Activated CD4-positive, alpha-beta T cell treated with anti-CD3 and anti-CD28 coated beads, Interleukin-2, amount 10 ng/mL, durations not matched to agents 7 days and 5 days (primary cell): ENCODE measurements at places on chromosomes 11 and 22. TPM values are rescaled to one million over a fixed set of nuclear protein-coding genes. Genes with fewer than 3 reads are reported as not detected.

- H3K36me3 ChIP-seq, result peaks cover 17% of the 10 kb centered on the region
- no peak within 1 kb of the TSS for H3K4me3 ChIP-seq
- peaks cover 4% of the 10 kb centered on the region for H3K4me1 ChIP-seq
- no peaks in the 10 kb centered on the region for H3K27me3 ChIP-seq
- H3K27ac ChIP-seq, result peak within 1 kb of the TSS; percentile 67
These were observed at the start of gene SMTNL1 for GRCh38 chr11:57536947-57537619. SMTNL1 (plus strand) TSS chr11:57537595; CDS start chr11:57542643, 5,048 bp downstream.

- H3K27me3 ChIP-seq, result no peaks in the 10 kb centered on the region
- H3K4me1 ChIP-seq, result peaks cover 74% of the 10 kb centered on the region
- peak overlapping the region; percentile 74 for H3K27ac ChIP-seq
- peak overlapping the region; percentile 59 for H3K4me3 ChIP-seq
- H3K36me3 ChIP-seq, result peaks cover 60% of the 10 kb centered on the region
These were observed 11.1 kb downstream of the PPP6R3 start for GRCh38 chr11:68471360-68472340.

DNA sequence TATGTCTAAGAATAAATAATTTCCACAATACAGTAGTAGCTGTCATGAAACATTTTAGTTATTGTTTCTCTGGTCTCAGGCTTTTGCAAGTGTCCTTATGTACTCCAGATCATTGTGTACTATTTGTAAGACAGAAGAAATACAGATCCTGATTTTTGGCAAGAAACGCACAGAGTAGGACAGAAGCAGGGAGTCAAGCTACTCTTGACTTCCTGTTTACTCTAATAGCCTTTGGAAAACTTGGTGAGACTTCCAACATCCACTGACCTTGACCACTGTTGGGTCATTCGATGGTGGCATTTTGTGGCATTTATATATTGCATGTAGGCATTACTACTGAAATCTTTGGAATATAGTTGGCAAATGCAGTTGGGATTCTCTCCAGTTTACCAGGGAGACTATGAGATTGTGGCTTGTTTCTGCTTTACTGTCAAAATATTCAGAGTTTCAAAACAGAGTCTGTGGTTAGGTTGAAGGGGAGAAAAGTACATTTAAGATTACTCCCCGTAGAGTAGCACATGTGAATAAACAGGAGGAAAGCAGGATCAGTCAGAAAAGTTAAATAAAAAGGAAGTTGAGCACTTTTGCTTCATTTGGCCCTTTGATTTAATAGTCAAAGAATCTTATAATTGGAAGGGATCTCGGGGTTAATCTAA is 726.1 kb upstream of the CCDC90B start:
- no peak overlapping the region for H3K4me3 ChIP-seq
- H3K36me3 ChIP-seq, result no peaks in the 10 kb centered on the region
- no peak for DNase-seq

DNA sequence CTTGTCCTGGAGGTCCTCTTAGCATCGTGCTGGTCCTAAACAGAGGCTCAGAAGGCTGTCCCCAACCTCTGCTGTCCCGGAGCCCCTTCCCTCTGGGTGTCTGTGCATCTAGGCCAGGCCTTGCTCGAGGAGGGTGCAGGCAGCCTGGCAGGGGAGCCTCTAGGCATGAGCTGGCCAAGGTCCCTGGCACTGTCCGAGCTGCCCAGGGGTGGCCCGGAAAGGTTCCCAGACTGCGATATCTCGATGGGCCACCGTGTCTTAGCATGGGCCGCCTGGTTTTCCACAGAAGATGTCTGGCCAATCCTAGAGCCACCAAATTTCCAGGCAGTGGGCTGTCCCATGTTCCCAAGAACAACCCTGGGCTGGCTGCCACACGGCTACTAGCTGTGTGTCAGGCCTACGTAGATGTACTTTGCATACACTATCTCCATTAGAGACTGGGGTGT is 24.6 kb upstream of the SMIM38 start:
- H3K36me3 ChIP-seq, result no peaks in the 10 kb centered on the region
- no peak for DNase-seq
- no peaks in the 10 kb centered on the region for H3K27me3 ChIP-seq
- H3K4me3 ChIP-seq, result no peak overlapping the region

DNA sequence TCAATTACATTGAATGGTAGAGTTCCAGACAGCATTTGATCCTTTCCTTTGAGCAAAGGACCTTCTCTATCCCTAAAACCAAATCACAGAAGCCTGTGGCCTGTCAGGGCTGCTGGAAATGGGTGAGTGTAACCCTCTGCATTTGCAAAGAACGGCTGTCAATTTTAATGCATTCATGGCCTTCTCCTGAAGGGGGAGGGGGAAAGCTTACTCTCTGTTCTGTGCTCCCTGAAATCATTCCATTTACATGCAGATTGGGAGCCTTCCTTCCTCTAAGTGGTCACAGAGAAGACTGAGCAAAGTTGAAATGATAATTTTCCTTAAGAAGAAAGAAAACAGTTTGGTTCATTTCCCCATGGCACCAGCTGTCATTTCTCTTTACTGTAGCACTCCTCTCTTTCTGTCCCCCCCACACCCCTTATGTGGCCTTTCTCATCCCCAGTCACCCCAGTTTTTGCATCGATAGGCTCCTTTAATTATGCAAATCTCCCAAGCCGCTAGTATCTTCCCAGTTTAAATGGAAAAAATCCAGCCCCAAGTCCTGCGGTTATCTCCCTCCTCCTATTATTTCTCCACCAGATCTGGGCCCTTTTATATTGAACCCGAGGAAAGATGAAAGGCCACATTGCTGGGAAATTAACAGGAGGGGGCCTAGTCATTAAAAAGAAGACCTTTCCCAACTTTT is 109.4 kb upstream of the KIRREL3 start:
- no peak for DNase-seq
- H3K27ac ChIP-seq, result no peak overlapping the region
- H3K36me3 ChIP-seq, result no peaks in the 10 kb centered on the region
- H3K4me3 ChIP-seq, result no peak overlapping the region
- H3K27me3 ChIP-seq, result no peaks in the 10 kb centered on the region

GRCh38 chr11:117420598-117420997 is 92.9 kb downstream of the CEP164 start:
- no peaks in the 10 kb centered on the region for H3K4me1 ChIP-seq
- no peak overlapping the region for H3K27ac ChIP-seq
- no peak for DNase-seq
- no peak overlapping the region for H3K4me3 ChIP-seq

- peaks cover 29% of the 10 kb centered on the region for H3K4me1 ChIP-seq
- no peak overlapping the region for H3K27ac ChIP-seq
- peaks cover 3% of the 10 kb centered on the region for H3K27me3 ChIP-seq
- H3K36me3 ChIP-seq, result peaks cover 3% of the 10 kb centered on the region
- DNase-seq, result no peak
- H3K4me3 ChIP-seq, result no peak overlapping the region
These were observed 30.6 kb downstream of the PRCP start for GRCh38 chr11:82869657-82870056.

- H3K4me3 ChIP-seq, result no peak overlapping the region
- peaks cover 16% of the 10 kb centered on the region for H3K36me3 ChIP-seq
- H3K27me3 ChIP-seq, result no peaks in the 10 kb centered on the region
- H3K27ac ChIP-seq, result no peak overlapping the region
These were observed 20.9 kb downstream of the SERGEF start for GRCh38 chr11:17991783-17992433.

- no peak overlapping the region for H3K27ac ChIP-seq
- no peak for DNase-seq
- peaks cover 45% of the 10 kb centered on the region for H3K4me1 ChIP-seq
These were observed 37.4 kb downstream of the CTNND1 start for GRCh38 chr11:57798905-57799559.

- no peak for DNase-seq
- H3K4me1 ChIP-seq, result no peaks in the 10 kb centered on the region
- H3K27ac ChIP-seq, result no peak overlapping the region
- H3K36me3 ChIP-seq, result no peaks in the 10 kb centered on the region
- H3K4me3 ChIP-seq, result no peak overlapping the region
These were observed 96.6 kb upstream of the SEZ6L start for GRCh38 chr22:26072621-26073020.

- no peak overlapping the region for H3K27ac ChIP-seq
- no peak overlapping the region for H3K4me3 ChIP-seq
- H3K36me3 ChIP-seq, result no peaks in the 10 kb centered on the region
- H3K27me3 ChIP-seq, result peaks cover 2% of the 10 kb centered on the region
- DNase-seq, result no peak
These were observed 346.4 kb upstream of the B3GAT1 start for GRCh38 chr11:134758342-134758931.

GRCh38 chr22:44630826-44631225 is 71.2 kb upstream of the PRR5 start:
- peaks cover 6% of the 10 kb centered on the region for H3K4me1 ChIP-seq
- H3K27me3 ChIP-seq, result peaks cover 4% of the 10 kb centered on the region
- no peaks in the 10 kb centered on the region for H3K36me3 ChIP-seq
- no peak overlapping the region for H3K4me3 ChIP-seq
- H3K27ac ChIP-seq, result no peak overlapping the region

DNA sequence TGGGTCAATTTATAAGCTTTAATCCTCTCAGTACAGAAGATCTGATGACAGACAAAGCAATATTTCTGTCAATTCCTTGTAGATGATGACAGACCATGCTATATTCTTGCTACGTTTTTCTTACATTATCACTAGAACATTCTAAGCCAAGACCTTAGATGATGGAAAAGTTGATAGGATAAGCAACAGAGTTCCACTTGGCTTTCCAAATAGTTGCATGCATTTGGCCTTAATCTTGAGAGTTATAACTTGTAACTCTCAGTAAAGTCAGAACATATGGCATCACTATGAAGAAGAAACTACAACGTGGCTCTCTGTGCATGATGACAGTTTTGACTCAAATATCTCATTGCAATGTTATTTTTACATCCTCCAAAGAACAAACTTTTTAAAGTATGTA is 544.3 kb upstream of the LRRC4C start:
- no peak for DNase-seq
- no peak overlapping the region for H3K27ac ChIP-seq
- no peaks in the 10 kb centered on the region for H3K4me1 ChIP-seq

GRCh38 chr11:48228761-48229160 is 12.2 kb downstream of the OR4B1 start:
- H3K4me1 ChIP-seq, result no peaks in the 10 kb centered on the region
- H3K27me3 ChIP-seq, result peaks cover 1% of the 10 kb centered on the region
- no peaks in the 10 kb centered on the region for H3K36me3 ChIP-seq
- no peak overlapping the region for H3K27ac ChIP-seq
- DNase-seq, result no peak

- peaks cover 14% of the 10 kb centered on the region for H3K4me1 ChIP-seq
- no peak overlapping the region for H3K4me3 ChIP-seq
- no peak for DNase-seq
- H3K27me3 ChIP-seq, result peaks cover 8% of the 10 kb centered on the region
- H3K36me3 ChIP-seq, result no peaks in the 10 kb centered on the region
These were observed 25.3 kb downstream of the SHANK3 start for GRCh38 chr22:50697667-50698506.

- peaks cover 7% of the 10 kb centered on the region for H3K36me3 ChIP-seq
- H3K27ac ChIP-seq, result no peak overlapping the region
- DNase-seq, result no peak
- no peaks in the 10 kb centered on the region for H3K27me3 ChIP-seq
- H3K4me3 ChIP-seq, result no peak overlapping the region
- H3K4me1 ChIP-seq, result peaks cover 3% of the 10 kb centered on the region
These were observed 9.8 kb downstream of the MCAT start for GRCh38 chr22:43133401-43133800.

- H3K36me3 ChIP-seq, result no peaks in the 10 kb centered on the region
- H3K4me1 ChIP-seq, result peaks cover 3% of the 10 kb centered on the region
- DNase-seq, result no peak
- no peak overlapping the region for H3K4me3 ChIP-seq
These were observed 10.4 kb upstream of the CACNA1I start for GRCh38 chr22:39560127-39560526.

DNA sequence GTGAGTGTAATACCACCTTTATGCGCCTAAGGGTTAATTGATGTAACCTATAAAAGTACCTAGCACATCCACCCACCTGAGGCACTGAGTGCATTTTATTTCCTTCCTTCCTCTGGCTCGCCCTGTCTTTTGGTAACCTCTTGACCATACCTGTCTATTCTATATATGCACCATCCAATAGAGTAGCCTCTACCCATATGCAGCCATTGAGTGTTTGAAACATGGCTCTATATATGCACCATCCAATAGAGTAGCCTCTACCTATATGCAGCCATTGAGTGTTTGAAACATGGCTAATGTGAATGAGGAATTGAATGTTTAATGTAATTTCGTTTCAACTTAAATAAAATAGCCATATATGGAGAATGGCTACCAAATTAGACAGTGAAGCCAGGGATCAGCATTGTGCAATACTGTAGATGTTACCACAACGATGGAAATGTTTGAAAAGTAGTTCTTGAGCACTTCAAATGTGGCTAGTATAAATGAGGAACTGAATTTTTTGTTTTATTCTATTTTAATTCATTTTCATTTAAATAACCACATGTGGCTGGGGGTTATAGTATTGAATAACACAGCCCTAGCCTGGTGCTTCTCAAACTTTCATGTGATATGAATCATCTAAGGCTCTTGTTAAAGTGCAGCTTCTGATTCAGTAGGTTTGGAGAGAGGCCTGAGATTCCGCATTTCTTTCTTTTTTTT is 33.8 kb downstream of the SLC35F2 start:
- no peaks in the 10 kb centered on the region for H3K27me3 ChIP-seq
- no peak overlapping the region for H3K4me3 ChIP-seq
- no peaks in the 10 kb centered on the region for H3K4me1 ChIP-seq
- DNase-seq, result no peak

DNA sequence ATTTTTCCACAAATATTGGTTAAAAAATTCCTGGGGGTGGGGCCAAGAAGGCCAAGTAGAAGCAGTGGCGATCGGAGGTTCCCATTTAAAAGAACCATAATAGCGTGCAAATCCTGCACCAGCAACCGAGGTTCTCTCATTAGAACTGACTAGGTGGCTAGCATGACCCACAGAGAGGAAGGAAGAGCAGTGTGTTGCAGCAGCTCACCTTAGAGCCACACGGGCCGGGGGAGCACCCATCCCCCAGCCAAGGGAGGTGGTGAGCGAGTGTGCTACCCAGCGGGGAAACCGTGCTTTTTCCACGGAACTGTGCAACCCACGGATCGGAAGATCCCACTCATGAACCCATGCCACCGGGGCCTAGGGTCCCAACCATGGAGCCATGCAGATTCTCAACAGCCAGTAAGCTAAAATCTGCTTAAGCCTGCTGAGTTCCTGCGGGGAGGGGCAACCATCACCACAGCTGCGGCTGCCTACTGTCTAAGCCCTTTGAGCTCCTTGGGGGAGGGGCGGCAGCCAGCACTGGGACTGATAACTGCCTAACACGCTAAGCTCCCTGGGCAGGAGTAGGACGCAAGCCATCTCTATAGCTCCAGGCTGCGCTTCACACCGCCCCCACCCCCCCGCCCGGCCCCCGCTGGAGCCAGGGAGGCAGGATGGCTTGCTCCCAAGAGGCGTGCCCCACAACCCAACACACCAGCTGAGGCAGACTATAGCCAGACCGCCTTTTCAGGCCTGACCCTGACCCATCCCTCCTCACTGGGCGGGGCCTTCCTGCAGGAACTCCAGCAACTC is 21.0 kb upstream of the HTATIP2 start:
- peaks cover 4% of the 10 kb centered on the region for H3K4me1 ChIP-seq
- no peaks in the 10 kb centered on the region for H3K36me3 ChIP-seq
- peak overlapping the region; percentile 30 for H3K4me3 ChIP-seq
- peaks cover 72% of the 10 kb centered on the region for H3K27me3 ChIP-seq

GRCh38 chr22:47784367-47784983 is 1022.0 kb downstream of the TBC1D22A start:
- no peak overlapping the region for H3K4me3 ChIP-seq
- no peak overlapping the region for H3K27ac ChIP-seq
- no peaks in the 10 kb centered on the region for H3K4me1 ChIP-seq
- H3K27me3 ChIP-seq, result peaks cover 4% of the 10 kb centered on the region
- H3K36me3 ChIP-seq, result no peaks in the 10 kb centered on the region
- DNase-seq, result no peak

Gene TIMP3
- total RNA-seq, result not detected

Gene CCDC87
- total RNA-seq, result 0.08 TPM

Gene YPEL1
- 11.0 TPM for total RNA-seq

Gene GGT5
- 0.10 TPM for total RNA-seq

Gene ACRV1
- not detected for total RNA-seq

Gene TSGA10IP
- total RNA-seq, result not detected

Gene MOGAT2
- total RNA-seq, result not detected

Gene NAALAD2
- total RNA-seq, result not detected

Gene PLEKHB1
- total RNA-seq, result 13.6 TPM
